SW 1271 (cell line): ENCODE measurements at places on chromosomes 2 and 18.

DNA sequence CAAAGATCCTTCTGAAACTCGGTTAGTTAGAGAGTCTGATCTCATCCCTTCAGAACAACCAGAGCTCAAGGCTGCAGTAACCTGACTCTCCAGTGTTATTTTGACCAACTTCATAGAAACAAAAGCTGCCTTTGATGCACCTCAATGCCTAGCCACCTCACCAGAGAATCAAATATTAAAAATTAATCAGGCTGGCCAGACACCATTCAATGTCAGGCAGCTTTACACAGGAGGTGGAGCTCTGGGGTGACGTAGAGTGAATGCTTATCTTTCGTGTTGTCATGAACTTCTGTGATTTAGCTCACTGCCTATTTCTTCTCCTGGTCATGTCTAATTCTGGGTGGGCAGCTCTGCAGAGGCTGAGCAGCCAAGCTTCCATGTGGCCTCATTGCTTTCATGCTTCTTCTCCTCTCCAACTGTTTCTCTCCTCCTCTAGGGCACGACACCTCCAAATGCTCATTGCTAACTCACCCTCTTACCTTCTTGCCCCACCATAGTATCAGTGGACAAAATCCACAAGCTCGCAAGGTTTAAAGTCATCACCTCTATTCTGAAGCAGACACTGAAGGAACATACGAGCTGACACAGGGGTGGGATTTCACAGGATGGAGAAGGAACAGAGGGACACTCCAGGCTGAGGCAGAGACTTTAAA, 39.4 kb downstream of the AAK1 start:
- DNase-seq: no peak

- DNase-seq: no peak
Measured at GRCh38 chr18:75782204-75782603, 354.7 kb upstream of the SMIM21 start.

GRCh38 chr2:85843543-85843942, 45.2 kb downstream of the ST3GAL5 start:
- DNase-seq: no peak

DNA sequence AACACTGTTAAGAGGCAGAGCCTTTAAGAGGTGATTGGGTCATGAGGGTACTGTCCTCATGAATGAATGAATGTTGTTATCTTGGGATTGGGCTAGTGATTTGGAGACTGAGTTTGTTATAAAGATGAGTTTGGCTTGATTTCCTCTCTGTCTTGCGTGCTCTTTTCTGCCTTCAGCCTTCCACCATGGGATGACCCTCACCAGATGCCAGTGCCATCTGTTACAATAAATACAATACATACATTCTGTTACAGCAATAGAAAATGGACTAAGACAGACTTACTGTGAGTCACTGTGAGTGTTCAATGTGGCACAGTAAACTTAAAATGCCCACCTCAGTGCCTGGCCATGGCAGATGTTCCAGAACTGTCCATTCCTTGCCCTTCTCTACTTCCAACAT, 95.0 kb upstream of the ZFP36L2 start:
- no peak for DNase-seq

GRCh38 chr2:10518470-10519393, 70.6 kb upstream of the ODC1 start:
- DNase-seq: no peak

- no peak for DNase-seq
Measured at GRCh38 chr2:209788925-209789324, 17.3 kb downstream of the UNC80 start.

DNA sequence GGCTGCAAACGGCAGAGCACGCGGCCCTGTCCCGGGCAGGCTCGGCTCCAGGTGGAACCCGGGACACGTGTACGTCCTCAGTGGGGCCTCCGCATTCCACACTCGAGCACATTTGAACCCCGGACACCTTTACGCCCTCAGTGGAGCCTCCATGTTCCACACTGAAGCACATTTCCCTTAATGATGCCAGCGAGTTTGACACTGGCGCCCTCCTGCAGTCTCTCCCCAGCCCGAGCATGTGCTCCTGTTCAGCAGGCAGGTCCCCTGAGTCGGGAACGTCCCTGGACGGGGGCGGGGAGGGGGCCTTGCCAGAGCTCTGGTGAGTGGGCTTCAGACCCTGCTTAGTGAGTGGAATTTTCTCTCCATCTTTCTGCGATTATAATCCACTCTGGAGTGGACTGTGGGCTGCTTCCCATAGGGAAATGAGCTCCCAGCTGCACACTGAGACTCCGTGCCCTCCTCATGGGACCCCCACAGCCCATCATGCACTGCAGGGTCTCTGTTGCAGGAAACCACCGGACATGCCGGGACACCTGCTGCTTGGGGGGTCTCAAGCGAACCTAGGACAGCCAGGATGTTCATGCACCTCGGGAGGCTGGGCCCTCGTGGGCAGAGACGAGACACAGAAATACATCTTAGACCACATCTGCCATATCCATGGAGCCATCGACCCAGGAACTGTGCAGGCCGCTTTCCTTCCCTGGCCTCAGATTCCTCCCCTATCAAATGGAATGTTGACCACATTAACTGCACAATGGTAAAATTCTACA, 70.3 kb upstream of the SNTG2 start:
- no peak for DNase-seq

DNA sequence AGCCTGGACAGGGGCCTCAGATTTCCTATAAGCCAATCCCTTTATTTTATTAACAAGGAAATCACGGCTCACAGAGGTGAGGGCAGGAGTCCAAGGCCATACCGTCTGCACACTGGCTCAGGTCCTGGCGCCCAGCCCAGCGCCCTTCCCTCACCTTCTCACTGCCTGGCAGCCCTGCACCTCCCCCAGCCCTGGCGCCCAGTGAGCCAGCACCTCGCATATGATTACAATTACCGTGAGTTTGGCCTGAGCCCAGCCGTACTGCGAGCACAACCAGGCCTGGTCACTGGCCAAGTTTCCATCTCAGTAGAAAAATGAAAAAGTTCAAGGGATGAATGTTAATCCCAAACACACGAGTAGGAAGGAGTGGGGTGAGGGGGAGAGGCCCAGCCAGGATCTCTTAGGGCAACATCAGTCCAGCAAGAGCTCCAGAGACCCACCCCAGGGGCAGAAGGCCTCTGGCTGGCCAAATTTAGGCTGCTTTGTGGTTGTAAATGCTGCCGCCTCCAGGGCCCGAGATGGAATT, 68.4 kb downstream of the MCFD2 start:
- DNase-seq: no peak

GRCh38 chr2:117963446-117963845, 50.4 kb downstream of the CCDC93 start:
- DNase-seq: no peak

DNA sequence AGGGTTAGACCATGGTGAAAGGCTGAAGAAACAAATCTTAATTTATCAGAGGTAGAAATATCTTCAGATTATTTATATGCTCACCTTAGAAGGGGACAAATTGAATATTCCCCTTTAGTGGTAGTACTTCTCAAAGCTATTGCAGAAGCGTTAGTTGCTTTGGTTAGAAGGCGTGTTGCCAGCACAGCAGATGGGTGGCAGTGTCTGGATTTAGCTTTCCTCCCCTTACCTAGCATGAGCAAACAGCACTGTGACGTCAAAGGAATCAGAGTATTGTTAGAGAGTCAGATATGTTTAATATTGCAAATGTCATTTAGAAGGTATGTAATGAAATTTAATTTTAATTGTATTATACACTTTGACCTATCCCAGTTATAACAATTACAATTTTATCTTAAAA, 27.2 kb upstream of the GALR1 start:
- DNase-seq: no peak

GRCh38 chr2:238439917-238440316, 13.2 kb downstream of the ASB1 start:
- DNase-seq: no peak

- no peak for DNase-seq
Measured at GRCh38 chr18:58492891-58493469, 135.9 kb downstream of the ALPK2 start.

DNA sequence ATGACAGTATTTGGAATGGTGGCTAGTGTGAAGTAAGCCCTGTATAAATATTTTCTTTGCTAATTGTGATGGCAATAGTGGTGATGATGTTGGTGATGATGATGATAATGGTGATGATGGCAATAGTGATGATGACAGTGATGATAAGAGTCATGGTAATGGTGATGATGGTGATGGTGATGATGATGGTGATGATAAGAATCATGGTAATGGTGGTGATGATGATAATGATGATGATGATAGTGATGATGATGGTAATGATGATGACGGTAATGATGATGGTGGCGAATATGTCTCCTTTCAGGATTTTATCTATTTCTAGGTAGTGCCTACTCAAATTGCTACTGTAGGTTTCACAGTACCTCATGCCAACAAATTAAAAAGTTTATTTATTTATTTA, 205.4 kb downstream of the GALR1 start:
- no peak for DNase-seq

DNA sequence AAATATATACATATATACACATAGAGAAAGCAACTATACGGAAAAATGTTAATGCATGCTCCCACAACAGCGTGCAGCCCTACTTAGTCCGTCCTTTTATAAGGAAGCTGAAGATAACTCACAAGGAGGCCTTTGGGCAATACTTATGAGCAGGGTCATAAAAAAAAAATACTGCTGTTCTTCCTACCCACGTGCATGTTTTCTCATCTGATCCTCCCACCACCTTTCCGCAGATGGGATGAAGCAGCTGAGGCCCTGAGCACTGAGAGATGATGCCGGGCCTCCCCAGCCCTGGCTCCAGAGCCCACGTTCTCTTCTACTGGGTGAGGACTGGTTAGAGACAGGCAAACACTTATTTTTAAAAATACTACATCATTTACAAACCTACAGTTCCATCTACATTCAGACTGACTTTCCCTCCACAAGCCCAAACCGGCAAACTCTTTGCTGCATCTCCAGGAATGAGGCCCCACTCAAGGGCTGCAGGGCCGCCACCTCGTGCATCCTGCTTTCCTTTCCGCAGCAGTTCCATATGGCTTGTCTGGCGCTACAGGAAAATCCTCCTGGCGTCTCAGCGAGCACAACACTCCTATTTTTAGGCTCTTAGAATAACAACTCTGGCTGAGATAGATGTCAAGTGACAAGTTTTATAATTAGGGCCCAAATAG, 41.6 kb downstream of the TBC1D8 start:
- DNase-seq: no peak

- DNase-seq: no peak
Measured at GRCh38 chr2:177711483-177712265, 319.1 kb downstream of the AGPS start.

GRCh38 chr18:32093102-32093511, 1.4 kb downstream of the RNF138 start:
- DNase-seq: no peak
